ENCODE measurements at places on chromosomes 5 and 9.

DNA sequence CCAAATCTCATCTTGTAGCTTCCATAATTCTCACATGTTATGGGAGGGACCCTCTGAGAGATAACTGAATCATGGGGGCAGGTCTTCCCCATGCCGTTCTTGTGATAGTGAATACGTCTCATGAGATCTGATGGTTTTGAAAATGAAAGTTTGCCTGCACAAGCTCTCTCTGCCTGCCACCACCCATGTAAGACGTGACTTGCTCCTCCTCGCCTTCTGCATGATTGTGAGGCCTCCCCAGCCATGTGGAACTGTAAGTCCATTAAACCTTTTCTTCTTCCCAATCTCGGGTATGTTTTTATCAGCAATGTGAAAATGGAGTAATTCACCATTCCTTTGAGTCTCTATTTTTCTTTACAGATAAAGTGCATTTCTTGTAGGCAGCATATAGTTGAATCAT is 66.9 kb upstream of the FNIP1 start:
- no peak for DNase-seq

DNA sequence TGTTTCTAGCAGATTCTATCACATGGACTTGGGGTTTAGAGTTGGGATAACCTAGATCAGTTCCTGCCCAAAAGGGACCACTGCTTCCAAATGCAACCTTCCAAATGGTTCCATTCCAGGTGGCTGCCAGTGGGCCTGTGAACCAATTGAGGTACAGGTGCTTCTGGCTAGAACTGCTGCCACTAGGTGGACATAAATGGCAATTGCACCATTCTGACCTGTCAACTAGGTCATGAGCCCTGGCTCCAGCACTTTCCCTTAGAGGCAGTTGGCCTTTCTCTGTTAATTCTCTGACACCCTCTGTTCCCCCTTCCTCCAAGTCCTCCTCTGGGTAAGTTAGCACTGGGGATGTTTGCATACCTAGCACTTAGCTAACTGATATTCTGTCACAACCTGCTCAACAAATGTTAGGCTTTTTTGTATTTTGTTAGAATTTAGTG is 16.6 kb upstream of the HEMGN start:
- peak; percentile 90 for DNase-seq

DNA sequence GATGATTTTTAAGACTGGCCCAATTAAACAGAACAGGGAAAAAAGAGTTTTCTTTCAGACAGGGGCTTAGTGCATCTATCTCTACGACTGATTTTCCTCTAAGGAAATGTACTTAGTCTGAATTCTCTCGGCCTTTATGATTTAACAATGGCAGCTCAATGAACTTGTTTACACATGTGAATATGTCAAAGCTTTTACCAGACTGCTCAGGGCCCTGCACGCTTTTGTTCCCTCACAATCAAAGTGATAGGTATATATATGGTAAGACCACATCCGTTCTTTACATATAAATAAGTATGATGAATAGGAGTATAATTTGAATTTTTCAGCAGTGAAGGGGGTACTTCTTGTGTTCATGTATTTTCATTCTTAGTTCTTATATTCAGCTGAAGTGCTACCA is 27.6 kb downstream of the LEAP2 start:
- DNase-seq: no peak

DNA sequence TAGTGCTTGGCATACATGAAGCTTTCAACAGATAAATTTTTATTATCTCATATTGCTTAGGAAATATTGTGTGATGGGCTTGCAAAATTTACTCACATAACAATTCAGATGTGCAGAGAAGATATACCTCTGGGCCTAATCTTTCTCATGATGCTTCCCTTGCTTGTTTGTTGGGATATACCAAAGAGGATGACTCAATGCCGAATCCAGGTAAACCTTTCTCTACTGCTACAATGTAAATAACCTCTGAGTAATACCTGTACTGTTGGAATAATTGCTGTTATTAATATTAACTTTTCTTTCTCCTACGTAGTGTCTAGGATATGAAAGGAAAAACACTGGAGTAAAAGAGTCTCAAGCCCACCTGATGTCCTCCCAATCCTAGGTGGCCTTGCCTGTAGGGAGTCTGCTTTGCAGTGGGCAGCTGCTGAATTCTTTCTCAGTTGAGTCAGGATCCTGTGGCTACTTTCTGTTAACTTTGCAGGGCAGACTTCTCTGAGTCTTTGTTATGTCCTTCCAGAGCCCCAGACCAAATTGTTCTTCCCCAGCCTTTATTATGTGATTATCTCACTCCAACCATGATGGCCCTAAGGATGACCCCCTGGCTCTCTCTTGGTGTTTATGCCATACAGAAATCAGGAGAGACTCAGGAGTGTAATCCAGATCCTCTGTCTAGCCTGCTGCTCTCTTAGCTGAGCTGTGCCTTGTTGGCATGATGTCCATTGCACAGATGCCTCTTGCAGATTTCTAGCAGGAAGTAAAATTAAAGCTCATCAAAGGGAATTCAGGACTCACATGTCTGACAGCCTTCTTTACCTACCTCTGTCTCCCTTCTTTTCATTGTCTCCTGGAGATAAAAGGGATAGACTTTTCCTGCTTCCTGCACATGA is 208.1 kb downstream of the SNX18 start:
- DNase-seq: no peak

DNA sequence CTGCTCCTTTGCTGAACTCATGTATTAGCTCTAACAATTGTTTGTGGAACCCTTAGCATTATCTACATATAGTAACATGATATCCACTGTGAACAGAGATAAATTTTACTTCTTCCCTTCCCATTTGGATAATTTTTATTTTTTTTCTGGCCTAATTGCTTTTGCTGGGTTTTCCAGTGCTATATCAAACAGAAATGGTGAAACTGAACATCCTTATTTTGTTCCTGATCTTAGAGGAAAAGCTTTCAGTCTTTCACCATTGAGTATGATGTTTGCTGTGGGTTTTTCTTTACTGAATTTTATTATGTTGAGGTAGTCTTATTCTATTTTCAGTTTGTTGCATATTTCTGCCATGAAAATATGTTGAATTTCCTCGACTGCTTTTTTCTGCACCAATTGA is 44.8 kb upstream of the STARD4 start:
- DNase-seq: no peak

- DNase-seq: peak; percentile 53
Observed at GRCh38 chr5:66987949-66988838, 208.4 kb downstream of the CD180 start.

DNA sequence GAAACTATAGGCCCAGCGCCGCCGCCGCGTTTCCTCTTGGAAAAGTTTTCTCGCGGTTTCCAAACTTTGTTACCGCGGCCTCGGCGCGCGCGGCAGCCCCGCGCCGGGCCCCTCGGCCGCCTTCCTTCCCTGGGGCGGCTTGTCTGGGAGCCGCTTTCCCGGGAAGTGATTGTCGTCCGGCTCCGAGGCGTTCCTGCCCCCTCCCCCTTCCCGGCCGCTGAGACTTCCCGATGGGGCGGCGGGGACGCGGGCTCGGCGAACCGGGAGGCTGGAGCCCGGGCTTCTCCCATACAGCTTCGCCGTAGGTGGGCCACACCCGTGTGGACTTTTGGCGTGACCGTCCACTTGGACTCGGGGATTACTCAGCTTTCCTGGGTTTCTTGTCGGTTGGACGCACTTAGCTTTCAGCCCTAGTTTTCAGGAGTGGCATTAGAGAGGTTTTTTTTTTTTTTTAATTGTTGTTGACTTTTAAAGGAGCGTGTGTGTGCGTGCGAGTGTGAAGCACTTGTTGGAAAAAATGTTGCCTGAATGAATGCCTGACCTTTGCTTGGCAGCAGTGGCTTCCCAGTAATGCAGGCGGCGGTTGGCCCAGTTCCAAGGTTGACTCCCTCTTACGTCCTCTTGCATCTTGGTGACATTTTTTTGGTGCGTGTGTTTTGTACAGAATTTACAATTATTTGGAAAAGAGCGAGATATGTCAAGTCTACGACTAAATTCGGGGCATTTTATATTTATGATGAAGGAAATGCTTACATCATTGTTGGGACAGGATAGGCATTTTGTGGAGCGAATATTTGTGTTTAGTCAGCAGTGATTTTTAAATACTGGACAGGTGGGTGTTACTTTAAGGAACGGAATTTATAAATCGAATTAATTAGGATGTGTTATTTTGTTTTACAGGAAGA is 821 bp downstream of the CTNNA1 start:
- peak; percentile 87 for DNase-seq

- DNase-seq: no peak
Observed at GRCh38 chr5:139806726-139807646, 11.4 kb downstream of the PSD2 start.

GRCh38 chr5:131751506-131751905 is 45.3 kb downstream of the FNIP1 start:
- DNase-seq: no peak

DNA sequence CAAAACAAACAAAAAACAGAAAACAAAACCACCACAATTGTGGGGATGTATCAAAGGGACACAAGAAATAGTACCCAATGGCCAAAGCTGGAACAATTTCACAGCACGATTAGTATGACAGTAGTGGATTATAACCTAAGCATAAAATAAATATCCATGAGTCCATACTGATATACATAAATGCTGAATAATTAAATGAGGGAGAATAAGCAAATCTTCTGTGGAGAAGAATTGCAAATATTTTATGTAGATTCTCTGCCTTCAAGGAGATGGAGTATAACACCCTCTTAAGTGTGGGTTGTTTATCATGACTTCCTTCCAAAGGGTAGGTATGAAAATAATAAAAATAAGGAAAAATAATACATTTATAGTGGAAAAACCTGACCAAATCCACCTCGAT is 325.4 kb downstream of the PDE4D start:
- DNase-seq: no peak

DNA sequence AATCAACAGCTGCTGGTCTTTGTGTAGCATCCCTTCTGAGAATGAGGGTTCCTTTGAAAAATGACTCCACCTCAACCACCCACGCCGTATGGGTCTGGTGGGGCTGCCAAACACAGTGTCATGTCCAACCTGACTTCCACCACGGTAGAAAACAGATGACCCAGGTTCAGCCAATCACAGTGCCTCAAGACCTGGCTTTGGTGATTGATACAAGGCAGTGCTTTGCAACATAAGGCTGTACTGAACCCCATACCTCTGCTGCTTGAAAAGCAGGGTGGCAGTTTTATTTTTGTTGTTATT is 11.5 kb upstream of the TGFBR1 start:
- peak; percentile 35 for DNase-seq

DNA sequence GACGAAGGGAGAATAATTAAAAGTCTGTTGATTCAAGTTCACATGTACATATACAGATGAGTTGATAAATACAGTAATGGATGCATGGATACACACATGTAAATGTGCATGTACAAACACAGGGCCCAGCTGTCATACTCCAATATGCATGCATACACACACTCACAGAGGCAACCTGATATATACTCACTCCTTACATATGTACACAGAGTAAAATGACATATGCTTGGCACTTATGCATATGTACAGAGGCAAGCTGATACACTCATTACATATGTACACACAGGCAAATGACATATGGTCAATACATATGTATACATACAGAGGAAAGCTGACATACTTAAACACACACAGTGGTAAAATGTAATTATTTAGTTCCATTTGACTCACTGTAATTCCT is 7.2 kb upstream of the TMEFF1 start:
- no peak for DNase-seq

DNA sequence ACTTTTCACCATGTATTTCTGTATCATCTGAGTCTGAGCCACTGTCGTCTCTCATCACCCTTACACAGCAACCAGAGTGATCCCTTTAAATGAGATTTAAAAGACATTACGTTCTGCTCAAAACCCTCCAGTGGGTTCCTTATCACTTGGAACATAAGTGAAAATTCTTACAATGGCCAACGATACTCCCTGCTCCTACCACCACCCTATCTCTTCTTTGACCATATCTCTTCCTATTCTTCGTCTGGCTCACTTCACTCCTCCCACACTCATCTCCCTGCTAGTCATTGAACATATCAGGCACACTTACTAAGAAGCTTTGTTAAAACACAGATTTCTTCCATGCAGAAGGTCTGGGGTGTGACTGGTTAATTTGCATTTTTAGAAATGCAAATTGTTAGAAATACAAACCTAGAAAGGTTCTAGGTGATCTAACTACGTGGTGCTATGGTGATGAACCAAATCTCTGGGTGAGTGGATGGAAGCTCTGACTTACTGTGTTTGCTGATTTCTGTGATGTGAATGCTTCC is 166.6 kb upstream of the CD180 start:
- DNase-seq: peak; percentile 63

DNA sequence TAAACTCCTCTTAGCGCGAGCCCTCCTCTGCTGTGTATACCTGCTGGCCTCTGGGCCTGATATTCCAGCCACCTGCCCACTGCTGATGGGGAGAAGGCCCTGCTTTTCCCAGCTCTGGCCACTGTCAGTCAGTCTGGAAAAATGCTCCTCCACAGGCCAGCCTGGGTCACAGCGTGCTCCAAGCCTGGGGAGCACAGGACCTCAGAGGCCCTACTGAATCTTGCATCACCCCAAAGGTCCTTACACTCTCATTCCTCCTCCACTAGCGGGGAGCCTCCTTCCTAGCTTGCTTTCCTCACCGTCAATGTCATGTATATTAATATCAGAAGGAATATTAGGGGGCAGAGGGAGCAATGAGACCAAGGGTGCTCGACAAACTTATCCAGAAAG is 73.7 kb downstream of the SHB start:
- DNase-seq: no peak

DNA sequence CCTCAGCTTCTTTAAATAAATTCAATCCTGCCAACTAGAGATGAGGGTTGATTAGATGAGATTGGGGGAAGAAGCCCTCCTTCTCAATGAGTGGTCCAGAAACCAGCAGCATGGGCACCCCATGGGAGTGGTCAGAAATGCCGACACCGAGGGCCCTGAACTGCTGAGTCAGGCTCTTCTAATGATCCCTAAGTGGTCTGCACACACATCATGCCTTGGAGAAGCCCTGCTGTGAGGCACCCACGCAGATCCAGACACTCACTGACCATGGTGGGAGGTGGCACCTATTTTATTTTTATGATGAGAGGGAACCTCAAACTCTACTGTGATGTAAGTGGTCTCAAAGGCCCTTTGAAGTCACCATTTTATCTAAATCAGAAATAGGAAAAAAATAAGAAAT is 72.3 kb upstream of the BOD1 start:
- DNase-seq: no peak

- no peak for DNase-seq
Observed at GRCh38 chr9:135039916-135040645, 47.4 kb upstream of the OLFM1 start.
